ENCODE measurements at places on chromosomes 6 and 20.

GRCh38 chr6:45736134-45736533, 279.5 kb downstream of the CLIC5 start:
- DNase-seq, result no peak

- no peak for DNase-seq
These were observed 100.2 kb downstream of the PSMB1 start for GRCh38 chr6:170452767-170453545.

GRCh38 chr6:127302728-127303660, 36.3 kb downstream of the RNF146 start:
- DNase-seq, result peak; percentile 53

DNA sequence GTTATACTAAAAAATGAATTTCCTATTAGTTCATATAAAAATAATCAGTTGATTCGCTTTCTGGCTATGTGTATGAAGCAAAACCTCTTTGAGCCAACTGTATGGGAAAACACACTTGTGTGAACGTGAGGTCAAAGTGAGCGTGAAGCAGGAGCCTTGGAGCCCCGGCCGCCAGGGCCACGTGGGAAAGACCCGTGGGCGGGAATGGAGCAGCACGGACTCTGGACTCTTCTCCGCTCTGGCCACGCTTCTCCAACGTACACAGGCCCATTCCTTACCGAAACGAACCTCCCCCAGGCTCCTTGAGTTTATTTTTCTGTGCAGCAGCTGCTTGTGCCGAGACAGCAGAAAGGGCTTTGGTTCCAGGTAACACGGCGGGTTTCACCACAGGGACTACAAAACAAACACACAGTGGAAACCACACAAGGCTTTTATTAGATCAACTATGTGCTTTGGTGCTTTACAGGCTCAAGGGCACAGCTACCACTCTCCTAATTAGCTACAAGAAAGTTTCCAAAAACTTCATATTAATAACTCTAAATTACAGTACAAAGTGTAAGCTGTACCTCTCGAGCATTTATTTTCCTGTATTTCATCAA, 62.7 kb downstream of the TAF4 start:
- no peak for DNase-seq

DNA sequence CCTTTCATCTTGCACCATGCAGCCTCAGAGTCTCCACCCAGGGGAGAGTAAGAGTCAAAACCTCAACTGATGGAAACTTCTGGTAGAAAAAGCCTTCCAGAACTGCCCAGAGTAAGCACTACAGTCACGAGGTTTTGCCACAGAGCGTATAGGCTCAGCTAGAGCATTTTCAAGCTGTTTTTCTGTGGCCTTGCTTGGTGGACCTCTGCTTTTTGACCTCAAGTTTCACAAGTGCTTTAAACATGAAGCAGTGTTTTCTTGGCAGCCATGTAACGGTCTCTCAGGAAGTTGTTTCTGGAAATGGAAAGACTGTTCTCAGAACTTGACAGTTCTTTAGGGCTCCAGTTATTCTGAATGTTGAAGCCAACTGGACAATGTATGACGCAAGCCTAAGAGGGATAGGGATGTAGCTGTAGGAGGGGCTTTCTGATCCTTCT, 146.5 kb downstream of the ZDHHC14 start:
- no peak for DNase-seq

DNA sequence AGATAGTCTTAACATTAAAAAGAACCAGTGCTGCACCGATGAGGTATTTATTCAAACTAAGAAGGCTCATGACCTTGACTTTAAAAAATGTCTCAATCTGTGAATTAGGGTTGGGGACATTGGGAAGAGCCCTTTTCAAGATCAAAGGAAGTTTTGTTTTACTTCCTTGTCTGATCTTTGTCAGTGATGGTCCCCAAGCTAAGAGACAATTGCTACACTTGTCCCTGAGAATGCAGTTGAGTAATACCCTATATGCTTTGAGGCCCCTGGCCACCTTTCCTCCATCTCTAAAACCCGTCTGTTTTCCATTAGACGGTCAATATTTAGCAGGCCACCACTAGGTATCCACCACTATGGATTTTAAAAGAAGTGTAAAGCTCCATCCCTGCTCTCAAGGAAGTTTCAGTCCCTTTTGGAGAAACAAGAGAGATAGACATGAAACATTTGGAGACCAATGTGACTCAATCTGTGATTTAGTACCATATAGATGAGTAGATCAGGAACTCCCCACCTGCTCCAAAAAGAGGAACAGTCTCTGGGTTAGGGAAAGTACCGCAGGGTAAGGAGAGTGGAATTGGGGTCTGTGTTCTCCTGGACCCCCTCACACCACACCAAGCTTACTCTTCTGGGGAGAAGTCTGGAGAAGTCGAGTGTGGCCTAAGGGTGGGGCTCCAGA, 99.1 kb upstream of the ISM1 start:
- DNase-seq, result no peak

DNA sequence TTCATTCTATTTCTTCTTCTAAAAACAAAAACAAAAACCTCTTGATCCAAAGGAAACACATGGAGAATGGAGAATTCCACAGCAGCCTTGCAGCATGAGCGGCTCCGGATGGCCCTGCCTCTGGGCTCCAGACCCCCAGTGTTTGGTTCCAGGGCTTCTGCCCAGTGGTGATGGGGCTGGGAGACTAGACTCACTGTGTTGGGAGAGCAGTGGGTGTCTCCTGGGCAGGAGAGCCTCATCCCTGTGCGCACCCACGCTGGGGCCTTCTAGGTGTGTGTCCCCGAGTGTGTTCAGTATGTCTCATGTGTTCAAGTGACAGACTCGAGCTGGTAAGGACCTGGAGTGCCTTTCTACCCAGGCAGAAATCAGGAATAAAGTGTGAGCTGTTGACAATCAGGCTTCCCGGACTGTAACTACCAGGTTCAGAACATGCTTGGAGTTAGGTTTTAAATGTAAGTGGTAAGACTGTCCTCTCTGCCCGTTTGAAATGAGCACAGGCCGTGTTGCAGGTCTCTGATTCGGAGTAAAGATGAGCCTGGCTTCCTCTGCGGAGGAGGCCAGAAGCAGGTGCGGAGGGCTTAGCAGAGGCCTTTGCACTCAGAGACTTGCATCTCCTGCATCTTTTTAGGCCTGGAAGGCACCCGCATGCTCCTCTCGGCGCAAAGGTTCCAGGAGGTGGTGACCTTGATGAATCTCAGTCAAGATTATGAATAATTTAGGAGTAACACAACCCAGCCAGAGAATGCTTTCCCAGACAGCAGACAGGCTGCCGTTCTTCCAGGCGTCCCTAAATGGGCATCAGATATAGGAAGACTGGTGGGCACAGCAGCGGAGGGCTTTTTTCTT, 253.6 kb downstream of the CDH26 start:
- DNase-seq, result no peak

- DNase-seq, result no peak
These were observed 55.4 kb upstream of the SIRPG start for GRCh38 chr20:1712634-1713624.

DNA sequence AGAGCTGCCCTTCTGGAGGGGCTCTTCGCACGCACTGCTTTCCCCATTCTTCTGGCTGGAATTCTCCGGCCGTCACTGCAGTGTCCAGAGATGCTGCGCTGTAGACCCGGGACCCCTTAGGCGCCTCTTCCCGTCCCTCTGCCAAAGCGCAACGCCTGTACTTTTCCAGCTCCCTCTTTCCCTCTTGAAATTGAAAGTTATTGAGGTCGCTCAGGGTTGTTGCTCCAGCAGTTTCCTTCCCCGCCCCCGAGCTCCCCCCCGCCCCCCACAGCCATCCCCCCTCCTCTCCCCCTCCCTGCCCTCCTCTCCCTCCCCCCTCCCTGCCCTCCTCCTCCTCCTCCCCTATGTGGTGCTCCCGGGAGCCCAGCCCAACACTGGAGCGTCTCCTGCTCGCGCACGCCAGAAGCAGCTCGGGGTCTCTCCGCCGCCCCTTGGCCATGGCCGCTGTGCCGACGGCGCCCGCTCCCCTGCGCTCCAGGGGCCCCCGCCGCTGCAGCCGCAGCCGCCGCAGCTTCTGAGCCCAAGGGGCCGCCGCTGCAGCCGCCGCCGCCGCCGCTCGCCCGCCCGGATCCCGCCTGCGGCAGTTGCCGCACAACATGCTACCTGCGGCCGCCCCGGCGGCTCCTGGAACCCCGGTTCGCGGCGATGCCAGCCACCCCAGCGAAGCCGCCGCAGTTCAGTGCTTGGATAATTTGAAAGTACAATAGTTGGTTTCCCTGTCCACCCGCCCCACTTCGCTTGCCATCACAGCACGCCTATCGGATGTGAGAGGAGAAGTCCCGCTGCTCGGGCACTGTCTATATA, at the start of gene RSPO3:
Gene RSPO3 (plus strand): TSS at position 374 of the 804 bp plus-strand sequence. CDS start 522 bp downstream, outside the sequence.
- DNase-seq, result no peak

- no peak for DNase-seq
These were observed 2.3 kb upstream of the SNRNP48 start for GRCh38 chr6:7587631-7588100.

DNA sequence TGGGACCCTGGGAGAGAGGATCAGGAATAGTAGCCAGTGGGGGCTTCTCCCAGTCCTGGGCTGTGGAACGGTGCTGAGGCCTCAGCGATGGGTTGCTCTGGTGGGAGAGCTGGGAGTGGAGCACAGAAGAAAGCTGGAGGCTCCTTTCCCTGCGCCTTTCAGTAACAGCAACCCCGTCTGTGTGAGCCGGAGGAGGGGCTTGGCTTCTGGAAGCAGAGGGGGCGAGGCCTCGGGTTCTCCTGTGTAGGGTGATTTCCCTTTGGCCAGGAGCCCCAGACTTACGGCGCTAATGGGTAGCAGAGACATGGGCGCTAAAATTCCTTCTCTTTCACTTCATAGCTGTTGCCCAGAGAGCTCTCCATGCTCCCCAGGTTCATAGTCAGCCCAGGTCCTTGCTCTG, 55.0 kb downstream of the DAAM2 start:
- DNase-seq, result no peak

DNA sequence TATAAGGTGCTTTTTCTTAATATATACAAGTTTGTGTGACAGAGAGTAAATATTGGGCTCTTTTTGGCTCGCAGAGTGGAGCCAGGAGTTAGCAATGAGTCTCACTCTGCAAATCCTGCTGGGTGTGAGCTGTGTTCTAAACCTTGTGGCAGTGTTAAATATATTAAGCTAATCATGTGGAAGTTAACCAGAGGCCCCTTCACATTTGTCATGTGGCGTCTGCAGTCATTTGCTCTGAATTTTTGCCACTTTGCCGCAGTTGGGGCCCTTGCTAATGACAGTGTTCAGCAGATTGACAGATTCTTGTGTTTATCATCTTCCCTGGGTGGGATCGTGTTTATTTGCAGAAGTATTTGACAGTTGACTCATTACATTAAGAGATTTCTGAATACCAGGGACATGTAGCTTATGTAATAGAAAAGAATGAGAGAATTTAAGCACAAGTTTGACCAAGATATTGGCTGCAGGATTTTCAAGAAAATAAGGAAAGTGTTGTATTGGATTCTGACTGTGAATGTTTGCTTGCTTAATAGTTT, 37.9 kb downstream of the SPATA2 start:
- no peak for DNase-seq

- DNase-seq, result peak; percentile 4
These were observed 13.2 kb upstream of the RSPH3 start for GRCh38 chr6:159013229-159013628.
